ENCODE measurements at places on chromosomes 5 and 9. TPM values are rescaled to one million over a fixed set of nuclear protein-coding genes. Genes with fewer than 3 reads are reported as not detected.
A peak's percentile ranks its signal among the peaks of the same experiment; 100 is the strongest.

DNA sequence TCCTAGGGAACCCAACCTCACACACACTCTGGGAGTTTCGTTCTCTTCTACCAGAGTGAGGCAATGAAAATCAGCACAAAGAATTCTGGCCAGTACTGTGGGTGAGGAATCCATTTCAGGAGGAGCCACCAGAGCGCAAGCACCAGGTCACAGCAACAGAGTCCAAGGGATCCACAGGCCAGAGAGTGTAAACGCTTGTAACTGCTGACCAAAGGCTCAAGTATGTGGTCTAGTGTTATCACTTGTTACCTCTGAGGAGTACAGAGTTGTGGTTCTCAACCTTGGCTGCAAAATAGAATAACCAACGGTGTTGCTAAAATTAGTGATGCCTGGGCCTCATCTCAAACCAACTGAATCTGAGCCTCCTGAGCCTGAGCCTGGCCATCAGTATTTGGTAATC, 152.5 kb upstream of the ZNF366 start:
- no peak for DNase-seq

DNA sequence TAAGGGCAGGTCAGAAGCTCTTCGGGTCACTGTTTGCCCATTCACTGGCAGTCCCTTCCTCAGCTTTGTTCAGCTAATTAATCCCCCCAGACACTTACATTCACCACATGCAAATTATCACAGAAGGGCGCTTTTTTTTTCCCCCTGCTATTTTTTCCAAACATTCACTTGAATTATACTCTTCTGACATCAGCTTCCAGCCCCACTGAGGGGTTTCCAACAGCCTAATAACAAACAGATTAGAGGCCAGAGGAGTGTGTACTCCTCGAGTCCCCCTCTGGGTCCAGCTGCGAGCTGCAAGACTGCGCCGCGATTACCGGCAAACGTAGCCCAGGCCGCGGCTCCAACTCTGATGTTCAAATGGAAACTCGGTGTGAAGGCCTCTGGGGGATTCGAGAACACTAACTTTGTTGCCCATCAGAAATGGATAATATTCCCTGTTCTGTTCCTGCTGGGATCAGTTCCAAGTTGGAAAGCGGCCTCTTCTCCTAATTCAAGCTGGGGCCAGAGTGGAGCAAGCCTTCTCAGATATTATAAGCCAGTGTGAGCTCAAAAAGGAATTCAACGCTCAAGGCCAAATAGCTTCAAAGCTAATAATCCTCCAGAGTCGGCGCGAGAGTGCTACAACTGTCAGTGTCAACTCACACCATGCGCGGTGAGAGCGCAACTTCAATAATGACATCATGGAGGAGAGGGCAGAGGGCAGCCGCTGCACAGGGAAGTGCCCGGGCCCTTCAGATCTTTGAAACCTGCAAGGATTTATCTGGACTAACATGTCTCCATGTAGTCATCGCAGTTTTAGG, 560.8 kb downstream of the BNC2 start:
- DNase-seq, result peak; percentile 80

DNA sequence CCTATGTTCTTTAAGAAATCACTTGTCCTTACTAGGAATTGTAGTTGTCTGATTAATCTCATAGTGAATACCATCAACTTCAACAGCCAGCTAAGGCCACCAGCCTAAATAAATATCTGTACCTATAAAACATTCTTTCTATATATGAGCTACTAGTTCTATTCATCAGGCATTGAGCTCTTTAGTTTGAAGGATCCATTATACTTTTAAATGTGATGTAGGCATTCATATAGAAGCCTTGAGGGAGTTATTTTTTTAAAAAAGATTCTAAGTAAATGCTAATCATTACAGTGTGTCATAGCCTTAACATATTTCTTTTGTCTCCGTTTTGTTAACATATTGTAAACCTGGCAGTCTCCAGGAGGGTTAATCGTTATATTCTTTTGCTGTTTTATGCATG, 838.3 kb downstream of the PTPRD start:
- DNase-seq, result no peak

- DNase-seq, result no peak
Measured at GRCh38 chr5:59034498-59035186, 451.8 kb downstream of the RAB3C start.

DNA sequence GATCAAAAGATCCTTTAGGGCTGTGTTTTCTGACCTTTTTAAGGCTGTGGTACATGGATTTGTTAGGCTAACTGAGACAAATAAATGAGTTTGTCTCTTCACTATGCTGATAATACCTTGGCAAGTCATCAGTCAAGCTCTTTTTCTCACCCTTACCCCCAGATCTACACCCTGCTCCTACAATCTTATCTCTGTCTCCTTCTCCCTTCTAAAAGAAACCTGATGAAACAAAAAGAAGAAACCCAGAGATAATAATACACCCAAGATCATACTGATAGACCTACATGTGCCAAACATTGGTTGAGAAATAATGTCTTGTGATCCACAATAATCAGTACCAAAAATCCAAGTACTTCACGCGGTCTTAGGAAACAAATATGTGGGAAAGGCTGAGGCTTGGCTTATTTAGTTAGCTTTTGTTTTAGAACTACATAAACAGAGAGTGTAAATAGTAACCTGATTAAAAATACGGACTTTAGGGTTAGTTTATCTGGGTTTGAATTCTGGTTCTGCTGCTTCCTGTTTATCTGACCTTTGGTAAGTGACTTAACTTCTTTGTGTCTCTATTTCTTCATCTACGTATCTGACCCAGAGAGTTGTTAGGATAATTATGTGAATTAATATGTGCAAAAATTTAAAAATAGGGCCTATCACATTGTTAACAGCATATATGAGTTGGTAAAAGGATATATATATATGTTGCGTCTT, 24.8 kb upstream of the PDCD1LG2 start:
- no peak for DNase-seq

DNA sequence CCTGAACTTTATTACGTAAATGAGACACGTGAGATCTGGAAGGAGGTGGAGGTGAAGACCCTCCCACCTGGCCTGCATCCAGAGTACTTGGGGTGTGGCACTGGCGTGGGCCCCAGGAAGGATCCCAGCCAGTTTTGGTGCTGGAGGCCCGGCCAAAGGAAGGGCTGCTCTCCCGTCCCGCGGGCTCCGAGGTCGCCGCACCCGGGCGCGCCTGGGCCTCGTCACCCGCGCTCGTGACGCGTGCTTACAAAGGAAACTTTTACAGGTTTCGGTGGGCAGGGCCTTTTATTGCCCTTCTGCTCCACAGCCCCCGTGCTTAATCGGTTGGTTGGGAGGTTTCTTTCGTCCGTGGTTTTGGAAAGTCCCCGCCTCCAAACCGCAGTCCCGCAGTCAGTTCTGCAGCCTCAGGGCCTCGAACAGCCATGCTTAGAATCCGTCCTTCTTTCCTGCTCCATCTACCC, 29.2 kb downstream of the CDKN2A start:
- no peak for DNase-seq

DNA sequence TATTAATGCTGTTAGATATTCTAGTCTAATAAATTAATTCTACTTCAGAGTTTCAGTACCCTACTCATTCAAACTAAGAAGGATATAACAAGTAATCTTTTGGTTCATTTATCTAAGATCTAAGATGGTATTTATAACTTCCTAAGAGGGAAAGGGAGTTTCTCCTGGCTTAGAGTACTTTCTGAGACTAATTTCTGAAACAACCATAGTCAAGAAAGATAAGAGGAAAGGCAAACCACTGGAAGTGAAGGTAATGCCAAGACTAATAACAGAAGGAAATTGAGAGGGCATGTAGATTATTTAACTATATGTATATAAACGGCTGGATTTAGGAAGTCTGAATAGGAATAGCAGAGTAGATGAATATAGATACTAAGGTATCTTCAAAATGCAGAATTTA, 112.4 kb upstream of the ACOT12 start:
- no peak for DNase-seq

The TSC1 gene
- total RNA-seq, result 33.3 TPM

The RNF183 gene
- total RNA-seq, result 1.1 TPM

The GZMA gene
- total RNA-seq, result not detected

The IFNW1 gene
- not detected for total RNA-seq

The BSPRY gene
- total RNA-seq, result 56.9 TPM

The RETREG1 gene
- 47.2 TPM for total RNA-seq

Measured in lower leg skin (tissue), 4 donors.